Effector CD4-positive, alpha-beta T cell (primary cell): ENCODE measurements at places on chromosomes 3 and 15.

DNA sequence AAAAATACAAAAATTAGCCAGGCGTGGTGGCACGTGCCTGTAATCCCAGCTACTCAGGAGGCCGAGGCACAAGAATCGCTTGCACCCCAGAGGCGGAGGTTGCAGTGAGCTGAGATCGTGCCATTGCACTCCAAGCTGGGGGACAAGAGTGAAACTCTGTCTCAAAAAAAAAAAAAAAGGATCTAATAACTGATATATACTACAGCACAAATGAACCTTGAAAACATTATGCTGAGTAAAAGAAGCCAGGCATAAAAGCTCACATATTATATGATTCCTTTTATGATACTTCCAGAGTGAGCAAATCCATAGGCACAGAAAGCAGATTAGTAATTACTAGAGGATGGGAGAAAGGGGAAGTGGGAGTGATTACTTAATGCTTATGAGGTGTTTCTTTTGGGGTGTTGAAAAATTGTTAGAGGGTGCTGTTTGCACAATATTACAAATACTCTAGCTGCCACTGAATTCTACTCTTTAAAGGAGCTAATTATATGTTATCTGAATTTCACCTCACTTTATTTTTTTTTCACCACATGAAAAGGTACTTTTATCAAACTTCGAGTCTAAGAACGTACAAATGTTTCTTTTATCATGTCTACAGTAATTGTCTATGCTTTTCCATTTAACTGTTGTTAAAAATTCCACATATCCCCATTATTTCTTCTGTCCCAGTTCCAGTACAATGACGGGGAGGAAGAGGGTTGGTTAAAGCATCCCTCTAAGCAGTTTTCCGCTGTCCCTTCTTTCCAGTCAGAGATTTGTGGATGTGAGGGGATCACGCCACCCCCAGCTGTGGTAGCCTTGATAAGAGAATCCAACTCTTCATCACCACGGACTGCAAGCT is 77.7 kb upstream of the FAM174B start:
- no peak for DNase-seq

DNA sequence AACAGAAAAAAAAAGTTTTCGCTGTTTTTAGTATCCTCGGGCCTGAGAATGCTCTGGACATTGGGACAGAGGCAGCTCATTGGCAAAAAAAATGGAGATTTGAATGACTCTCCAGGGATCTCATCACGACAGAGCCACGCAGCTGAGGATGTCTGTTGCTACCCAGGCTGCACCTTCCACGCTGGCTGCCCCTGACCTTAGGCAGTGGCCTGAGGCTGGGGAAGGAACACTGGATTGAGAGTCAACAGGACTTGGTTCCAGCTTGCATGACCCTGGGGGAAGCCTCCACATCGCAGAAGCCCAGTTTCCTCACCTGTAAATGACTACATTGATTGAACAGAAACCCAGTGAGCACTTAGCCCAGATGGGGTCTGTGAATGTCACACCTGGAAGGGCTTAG is 8.7 kb upstream of the ACSBG1 start:
- DNase-seq = no peak

GRCh38 chr3:42013691-42014457 is 52.0 kb upstream of the ULK4 start:
- peak; percentile 4 for DNase-seq

- no peak for DNase-seq
Measured at GRCh38 chr15:95812491-95812890, 518.0 kb upstream of the NR2F2 start.

DNA sequence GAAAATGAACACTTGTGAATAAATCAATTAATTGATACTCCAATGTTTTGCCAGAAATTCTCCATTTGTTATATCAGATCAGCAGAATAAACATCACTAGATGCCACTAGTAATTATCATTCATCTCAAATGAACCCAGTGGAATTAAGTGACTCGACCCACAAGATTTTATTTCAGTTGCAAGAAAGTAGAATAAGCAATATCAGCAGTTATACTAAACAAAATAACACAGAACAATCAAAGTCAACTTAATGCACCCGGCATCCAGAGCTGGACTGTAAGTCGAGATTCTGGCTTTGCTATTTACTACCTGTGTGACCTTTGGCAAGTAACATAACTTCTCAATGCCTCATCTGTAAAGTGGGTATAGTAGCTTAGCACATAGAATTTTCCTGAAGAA is 256.5 kb downstream of the MEIS2 start:
- no peak for DNase-seq

DNA sequence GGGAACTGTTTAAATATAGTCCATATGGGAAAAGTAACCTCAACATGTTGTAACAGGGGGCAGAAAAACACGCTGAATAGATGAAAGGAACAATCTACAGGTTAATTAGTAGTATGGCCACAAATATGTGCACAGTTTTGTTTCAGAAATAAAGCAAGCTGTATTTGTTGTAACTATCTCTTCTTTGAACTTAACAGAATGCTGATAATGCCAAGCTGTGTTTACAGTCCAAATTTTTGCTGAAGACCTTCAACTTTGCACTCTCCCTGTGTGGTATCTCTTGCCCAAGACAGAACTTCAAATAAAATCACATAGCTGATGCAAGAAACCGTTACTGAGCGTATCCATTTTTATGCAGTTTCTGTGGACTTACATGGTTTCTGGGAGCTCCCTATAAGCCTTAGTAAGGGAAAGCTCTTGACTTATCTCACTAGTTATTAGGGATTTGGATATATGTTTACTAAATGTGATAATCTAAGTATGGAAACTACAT is 425.4 kb upstream of the TPRG1 start:
- no peak for DNase-seq

GRCh38 chr15:73335471-73335870 is 33.3 kb downstream of the HCN4 start:
- no peak for DNase-seq

- DNase-seq = no peak
Measured at GRCh38 chr3:46862369-46863025, 747 bp downstream of the MYL3 start.

DNA sequence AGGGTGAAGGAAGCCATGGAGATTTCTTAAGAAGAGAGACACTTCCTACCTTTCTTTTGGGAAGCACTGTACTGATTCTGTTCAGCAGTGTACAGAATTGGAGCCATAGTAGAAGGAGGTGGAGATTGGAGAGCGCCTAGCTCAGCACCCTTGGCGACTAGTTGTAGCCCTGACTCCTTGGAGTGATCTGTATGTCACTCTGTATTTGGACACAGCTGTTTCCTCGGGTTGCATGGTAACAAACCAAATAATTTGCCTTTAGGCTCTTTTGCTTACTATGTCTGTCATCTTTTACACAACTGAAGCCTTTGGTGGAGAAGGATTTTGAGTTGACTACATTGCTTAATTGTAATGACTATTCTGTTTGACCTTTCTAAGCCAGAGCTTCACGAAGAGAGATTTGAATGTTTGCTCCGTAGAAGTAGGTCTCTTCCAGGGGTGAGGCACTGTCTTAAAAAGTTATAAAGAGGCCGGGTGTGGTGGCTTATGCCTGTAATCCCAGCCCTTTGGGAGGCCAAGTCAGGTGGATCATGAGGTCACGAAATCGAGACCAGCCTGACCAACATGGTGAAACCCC is 77.1 kb downstream of the AKAP13 start:
- DNase-seq = no peak

GRCh38 chr3:44805960-44806359 is 44.4 kb downstream of the KIF15 start:
- no peak for DNase-seq
